ENCODE measurements at places on chromosomes 5 and 9.

GRCh38 chr9:27726244-27727081 is 153.2 kb upstream of the C9orf72 start:
- DNase-seq, result no peak

DNA sequence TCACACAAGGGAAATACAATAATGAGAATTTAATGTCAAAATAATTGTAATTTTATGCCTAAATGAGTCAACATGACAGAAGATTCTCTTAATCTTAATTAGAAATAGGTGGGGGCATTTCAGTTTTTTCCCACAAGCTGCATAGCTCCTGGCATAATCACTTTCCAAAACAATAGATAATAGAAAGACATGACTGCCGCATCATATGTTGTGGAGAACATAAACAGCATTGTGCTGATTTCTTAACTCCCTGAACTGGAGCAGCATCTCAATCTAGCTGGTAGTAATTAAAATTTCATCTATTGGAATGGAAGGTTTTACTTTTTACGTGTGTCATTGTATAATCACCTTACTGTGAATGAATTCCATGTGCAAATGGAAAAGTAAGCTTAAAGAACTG is 112.1 kb downstream of the ST8SIA4 start:
- DNase-seq, result no peak

DNA sequence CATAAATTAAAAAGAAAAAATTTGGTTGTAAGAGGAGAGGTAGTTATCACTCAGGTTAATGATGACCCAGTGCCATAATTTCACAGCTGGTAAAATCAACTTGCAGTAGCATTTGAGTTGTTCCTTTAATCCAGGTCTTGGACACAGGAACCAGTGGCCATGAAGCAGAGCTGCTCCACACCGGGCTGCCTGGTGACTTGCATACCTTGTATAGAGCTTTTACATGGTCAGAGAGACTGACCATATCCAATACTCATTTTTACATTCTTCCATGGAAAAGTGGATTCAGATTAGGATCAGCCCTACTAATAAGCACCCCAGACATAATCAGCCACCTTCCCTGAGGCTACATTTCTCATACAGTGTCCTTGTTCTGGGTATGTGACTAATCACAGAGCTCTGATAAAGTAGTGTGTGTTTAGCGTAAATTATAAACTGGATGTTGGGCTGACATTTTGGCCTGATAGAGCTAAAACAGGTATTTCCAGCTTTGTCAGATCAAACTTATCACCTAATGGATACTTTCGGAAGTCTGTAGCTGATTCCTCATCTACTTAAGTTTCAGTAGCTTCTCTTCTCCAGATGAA is 77.0 kb upstream of the ZSWIM6 start:
- no peak for DNase-seq

DNA sequence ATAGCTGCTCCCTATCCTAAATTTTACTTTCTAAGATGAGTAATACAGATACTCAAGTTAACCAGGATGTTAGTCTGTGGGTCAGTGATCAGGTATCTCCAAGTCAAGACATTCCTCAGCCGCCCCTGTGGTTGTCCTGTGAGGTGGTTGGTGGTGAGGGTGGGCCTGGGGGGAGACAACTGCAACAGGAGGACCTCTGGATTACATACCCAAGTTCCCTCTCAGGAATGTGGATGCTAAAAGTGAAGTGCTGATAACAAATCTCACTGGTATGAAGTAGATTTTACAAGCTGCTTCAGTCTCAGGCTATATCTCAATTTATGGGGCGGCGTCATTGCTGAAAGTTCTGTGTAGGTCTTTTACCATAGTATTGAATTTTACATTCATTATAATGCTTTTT is 38.3 kb downstream of the SLC1A3 start:
- DNase-seq, result no peak

DNA sequence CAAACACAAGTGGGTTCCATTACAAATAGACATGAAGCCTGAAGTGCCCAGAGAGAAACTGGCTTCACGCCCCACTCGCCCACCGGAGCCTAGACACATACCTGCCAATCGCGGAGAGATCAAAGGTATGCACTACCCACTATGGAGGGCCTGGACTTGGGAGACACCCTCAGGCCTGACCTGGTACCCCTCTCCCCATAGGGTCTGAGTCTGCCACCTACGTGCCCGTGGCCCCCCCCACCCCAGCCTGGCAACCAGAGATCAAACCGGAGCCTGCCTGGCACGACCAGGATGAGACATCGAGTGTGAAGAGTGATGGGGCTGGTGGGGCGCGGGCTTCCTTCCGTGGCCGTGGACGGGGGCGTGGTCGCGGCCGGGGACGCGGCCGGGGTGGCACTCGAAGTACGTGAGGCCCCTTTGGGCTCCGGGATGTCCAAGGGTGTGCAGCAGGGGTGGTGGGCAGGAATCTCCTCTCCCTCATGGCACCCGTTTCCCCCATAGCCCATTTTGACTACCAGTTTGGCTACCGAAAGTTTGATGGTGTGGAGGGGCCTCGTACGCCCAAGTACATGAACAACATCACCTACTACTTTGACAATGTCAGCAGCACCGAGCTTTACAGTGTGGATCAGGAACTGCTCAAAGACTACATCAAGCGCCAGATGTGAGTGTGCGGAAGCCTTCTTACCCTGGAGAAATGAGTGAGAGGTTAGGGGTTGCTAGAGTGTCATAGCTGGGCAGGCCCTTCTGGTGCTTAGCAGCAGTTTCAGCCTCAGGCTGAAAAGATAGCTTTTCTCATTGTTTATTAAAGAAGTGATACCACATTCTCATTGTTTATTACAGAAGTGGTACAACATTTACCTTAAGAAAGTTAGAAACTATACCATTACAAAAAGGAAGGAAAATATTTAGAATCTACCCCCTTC is 38.7 kb downstream of the LARP1 start:
- no peak for DNase-seq

Measured in effector memory CD8-positive, alpha-beta T cell (primary cell).